Mucosa of descending colon (tissue), 3 donors: ENCODE measurements at places on chromosomes 12 and 14. TPM values are rescaled to one million over a fixed set of nuclear protein-coding genes. Genes with fewer than 3 reads are reported as not detected.

- no peak for DNase-seq
Measured at GRCh38 chr14:75156901-75157300, 19.5 kb downstream of the TMED10 start.

SERPINA6 gene
- 2.0 TPM for total RNA-seq

- DNase-seq = peak; percentile 79
Measured at GRCh38 chr12:108730365-108731104, 783 bp downstream of the CORO1C start.

DNA sequence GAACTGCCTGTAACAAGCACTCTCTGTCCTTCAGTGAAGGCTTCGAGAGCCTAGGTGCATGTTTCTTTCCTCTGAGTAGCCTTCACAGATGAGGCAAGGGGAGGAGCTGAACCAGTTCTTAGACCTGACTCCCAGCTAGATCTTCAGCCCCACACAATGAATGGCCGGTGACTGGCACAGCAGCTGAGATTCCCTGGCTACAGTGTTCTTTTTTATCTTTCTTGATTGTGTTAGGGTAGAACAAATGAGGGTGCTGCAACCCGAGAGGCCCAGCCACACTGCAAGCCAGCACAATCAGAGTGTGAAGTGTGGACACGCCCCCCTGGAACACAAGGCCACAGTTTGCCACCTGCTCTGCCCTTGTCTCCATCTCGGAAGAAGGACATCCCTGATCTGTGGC, 19.1 kb upstream of the COL2A1 start:
- peak; percentile 43 for DNase-seq

GRCh38 chr12:86261142-86261541, 5.0 kb upstream of the MGAT4C start:
- no peak for DNase-seq

GRCh38 chr12:48022180-48022521, 17.9 kb upstream of the COL2A1 start:
- no peak for DNase-seq
